ENCODE measurements at places on chromosomes 11 and 22.

- no peak for DNase-seq
Observed at GRCh38 chr11:75563978-75564552, 2.0 kb downstream of the SERPINH1 start.

- DNase-seq: no peak
Observed at GRCh38 chr11:75827562-75827961, 12.6 kb downstream of the UVRAG start.

DNA sequence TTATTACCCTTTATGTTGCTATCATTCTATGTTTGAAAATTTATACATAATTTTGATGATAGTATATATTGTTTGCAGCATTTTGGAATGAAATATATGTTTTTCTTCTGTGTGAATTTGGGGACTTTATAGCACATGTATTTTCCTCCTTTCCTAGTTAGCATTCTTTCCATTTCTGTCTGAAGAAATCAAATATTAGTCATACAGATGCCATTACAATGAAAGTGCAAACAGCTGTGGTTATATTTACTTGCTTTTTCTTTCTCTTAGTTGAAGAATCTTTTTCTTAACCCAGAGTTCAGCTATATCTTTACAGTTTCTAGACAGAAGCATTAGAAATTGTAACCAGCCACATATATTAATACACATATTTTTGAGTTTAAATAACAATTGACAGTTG, 753.1 kb upstream of the ARHGAP42 start:
- no peak for DNase-seq

GRCh38 chr22:26923531-26923930, 266.1 kb downstream of the MIAT start:
- DNase-seq: no peak

DNA sequence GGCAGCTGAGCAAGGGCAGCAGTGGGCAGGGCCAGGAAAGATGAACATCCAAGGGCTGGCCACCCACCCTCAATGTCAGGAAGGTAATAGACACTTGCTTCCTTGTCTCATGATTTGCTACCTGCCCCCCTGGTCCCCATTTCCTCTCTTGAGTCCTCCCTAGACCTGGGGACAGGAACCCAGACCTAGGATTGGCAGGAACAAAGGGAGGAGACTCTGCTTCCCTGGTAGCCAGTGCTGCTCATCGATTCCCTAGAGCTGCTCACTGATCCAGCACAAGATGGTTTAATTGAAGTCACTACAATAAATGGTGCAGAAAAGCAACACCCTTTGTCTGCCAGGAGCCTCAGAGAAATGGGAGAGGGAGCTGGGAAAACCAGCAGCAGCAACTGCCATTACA, 67.8 kb upstream of the CHST1 start:
- no peak for DNase-seq

- peak; percentile 58 for DNase-seq
Observed at GRCh38 chr11:94400839-94401772, at the start of gene GPR83. GPR83 (minus strand) TSS chr11:94401419; CDS start chr11:94401247, 172 bp downstream.

DNA sequence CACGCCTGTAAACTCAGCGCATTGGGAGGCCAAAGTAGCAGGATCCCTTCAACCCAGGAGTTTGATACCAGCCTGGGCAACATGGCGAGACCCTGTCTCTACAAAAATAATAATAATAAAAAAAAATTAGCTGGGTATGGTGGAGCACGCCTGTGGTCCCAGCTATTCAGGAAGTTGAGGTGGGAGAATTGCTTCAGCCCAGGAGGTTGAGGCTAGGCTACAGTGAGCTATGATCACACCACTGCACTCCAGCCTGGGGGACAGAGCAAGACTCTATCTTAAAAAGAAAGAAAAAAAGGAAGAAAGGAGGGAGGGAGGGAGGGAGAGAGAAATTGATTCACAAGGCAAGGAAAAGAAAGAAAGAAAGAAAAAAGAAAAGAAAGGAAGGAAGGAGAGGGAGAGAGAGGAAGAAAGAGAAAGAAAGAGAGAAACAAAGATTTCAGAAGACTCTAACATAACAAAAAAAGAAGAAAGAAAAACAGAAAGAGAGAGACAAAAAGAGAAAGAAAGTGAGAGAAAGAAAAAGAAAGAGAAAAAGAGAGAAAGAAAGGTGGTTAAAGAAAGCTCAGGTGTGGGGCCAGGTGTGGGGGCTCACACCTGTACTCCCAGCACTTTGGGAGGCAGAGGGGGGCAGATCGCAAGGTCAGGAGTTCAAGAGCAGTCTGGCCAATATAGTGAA, 37.3 kb upstream of the MYH9 start:
- no peak for DNase-seq

DNA sequence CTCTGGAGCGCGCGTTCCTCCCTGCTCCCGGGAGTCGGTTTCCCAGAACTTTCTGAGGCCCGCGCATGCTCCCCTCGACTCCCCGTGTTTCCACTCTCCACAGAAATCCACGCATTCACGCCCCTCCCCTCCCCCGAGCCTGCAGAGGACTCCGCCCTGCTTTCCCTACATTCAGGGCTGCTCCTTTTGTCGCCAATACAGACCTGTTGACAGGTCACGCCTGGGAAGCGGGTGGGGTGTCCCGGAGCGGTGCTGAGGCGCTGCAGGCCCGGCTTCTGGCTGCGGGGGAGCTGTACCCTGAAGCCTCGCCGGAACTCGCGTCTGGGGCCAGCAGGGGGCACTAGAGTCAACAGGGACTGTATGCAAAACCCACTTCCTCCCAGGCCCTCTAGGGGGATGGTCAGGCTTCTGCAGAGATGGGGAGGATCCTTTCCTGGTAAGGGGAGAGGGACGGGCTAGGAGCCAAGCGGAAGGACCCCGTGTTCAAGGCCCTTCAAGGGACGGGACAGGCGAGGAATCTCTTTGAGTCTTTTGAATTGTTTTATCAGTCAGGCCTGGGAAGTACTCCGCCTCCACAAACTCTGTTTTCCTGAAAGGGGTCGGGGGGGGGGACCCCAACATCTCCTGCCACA, at the start of gene PRAME:
Gene PRAME, minus strand, starts transcription at position 294 of the 632 bp plus-strand sequence. CDS start 2,433 bp downstream, outside the sequence.
- peak; percentile 93 for DNase-seq

DNA sequence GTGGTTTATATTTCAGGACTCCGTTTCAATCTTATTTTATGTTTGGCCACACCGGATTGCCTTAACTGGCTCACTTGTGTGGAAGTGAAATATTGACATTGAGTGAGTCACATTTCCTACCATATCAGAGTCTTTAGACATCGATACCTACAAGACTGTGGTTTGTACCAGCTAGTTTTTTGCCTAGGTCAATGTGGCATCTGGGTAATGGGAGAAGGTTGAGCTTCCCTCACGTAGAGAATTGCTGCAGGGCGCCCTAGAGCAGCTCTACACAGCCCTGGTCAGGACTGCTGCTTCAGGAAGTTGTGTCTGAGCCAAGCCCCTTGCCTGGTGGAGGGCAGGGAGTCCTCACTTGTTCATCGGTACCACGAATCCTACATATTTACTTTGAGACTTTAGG, 1.6 kb downstream of the GRAMD1B start:
- no peak for DNase-seq

GRCh38 chr11:121282886-121283502, 9.6 kb upstream of the SC5D start:
- no peak for DNase-seq

- no peak for DNase-seq
Observed at GRCh38 chr11:33006010-33006409, 9.7 kb upstream of the DEPDC7 start.

- no peak for DNase-seq
Observed at GRCh38 chr11:134015556-134015955, 53.3 kb upstream of the JAM3 start.

- peak; percentile 87 for DNase-seq
Observed at GRCh38 chr22:19723983-19724827, 866 bp downstream of the GP1BB start.

DNA sequence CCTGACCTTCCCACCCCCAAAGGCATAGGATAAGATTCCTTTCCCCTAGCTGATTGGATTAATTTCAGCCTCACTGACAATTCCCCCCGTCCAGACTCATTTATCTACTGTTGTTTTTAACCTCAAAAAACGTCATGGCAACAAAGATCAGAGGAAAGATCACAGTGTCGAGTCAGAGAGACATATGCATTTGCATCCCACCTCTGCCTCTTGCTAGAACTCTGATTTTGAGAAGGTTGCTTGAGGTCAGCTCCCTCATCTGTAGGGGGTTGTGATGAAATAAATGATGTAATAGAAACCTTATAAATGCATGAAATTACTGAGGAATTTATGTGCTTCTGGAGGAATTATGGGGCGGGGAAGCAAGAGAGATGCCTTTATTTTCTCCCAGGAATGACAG, 53.3 kb upstream of the SYN3 start:
- no peak for DNase-seq

- peak; percentile 88 for DNase-seq
Observed at GRCh38 chr11:27698872-27699241, 1.4 kb downstream of the BDNF start.

- DNase-seq: no peak
Observed at GRCh38 chr22:32850591-32851517, 49.3 kb downstream of the TIMP3 start.

- DNase-seq: peak; percentile 7
Observed at GRCh38 chr11:59918480-59918879, 19.8 kb upstream of the OOSP1 start.

- no peak for DNase-seq
Observed at GRCh38 chr11:61880031-61880430, 11.3 kb downstream of the FADS3 start.

- DNase-seq: no peak
Observed at GRCh38 chr11:109795234-109795633, 298.0 kb upstream of the ZC3H12C start.

GRCh38 chr11:88501541-88501940, 164.0 kb upstream of the CTSC start:
- DNase-seq: no peak

DNA sequence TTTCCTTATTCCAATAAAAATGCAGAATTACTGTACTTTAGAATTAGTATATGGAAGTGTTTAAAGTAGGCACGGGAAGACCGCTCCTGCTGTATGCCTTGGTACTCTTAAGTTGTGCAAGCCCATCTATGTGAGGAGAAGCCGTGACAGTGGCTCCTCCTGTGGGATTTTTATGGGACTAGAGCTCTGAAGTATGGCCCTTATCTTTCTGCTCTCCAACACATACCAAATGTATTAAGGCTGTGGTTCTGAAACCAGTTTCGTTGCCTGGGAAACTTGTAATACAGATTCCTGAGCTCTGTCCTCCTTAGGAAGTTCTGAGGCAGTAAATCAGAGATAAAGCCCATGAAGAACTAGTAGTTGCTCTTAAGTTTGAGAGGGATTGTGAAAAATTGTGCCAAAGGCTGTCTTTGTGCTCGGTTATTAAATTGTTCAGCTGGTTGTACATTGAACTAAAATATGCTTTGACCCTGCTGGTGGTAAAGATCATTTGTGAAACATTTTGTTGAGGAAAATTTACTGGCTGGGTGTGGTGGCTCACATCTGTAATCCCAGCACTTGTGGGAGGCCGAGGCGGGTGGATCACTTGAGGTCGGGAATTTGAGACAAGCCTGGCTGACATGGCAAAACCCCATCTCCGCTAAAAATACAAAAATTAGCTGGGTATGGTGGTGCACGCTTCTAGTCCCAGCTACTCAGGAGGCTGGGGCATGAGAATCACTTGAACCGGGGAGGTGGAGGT, 29.3 kb downstream of the RTN3 start:
- DNase-seq: peak; percentile 44

GRCh38 chr22:48331266-48331665, 1496.4 kb downstream of the BRD1 start:
- no peak for DNase-seq
